Head of caudate nucleus (tissue), 42 donors: ENCODE measurements at places on chromosomes 3 and 15.
A peak's percentile ranks its signal among the peaks of the same experiment; 100 is the strongest.

- no peak for DNase-seq
Observed at GRCh38 chr3:61857297-61857696, 295.9 kb downstream of the PTPRG start.

- no peak for DNase-seq
Observed at GRCh38 chr3:67297715-67298475, 299.8 kb downstream of the KBTBD8 start.

DNA sequence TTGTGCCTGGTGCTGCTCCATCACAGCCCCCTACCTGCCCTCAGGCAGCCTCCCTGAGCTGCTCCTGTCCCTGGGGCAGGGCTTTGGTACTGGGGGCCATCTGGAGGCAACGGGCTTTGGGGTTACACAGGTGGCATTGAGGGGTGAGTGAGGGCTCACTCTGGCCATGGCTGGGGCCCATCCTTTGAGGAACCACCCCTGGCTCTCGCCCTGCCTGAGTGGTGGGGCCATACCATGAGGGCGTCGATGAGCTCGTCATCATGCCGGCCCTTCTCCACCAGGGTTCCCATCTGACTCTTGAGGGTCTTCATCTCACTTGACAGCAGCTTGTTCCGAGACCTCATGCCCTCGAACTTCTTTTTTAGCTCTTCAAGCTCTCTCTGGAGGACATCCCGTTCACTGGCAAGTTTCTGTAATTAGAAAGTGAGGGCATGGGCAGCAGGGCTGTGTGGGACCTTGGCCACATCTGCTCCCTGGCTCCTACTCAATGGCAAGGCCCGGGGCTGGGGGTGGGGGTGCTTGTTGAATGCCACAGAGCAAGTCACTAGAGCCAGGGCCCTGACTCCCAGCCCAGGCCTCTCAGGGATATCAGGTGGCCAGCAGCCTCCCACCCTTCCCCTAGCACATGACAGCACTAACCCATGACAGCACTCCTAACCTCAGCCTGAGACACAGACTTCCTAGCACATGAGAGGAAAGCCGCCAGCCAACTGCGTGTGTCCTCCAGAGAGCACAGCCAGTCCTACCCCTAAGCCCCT is 33.5 kb downstream of the CCDC13 start:
- peak; percentile 86 for DNase-seq

- no peak for DNase-seq
Observed at GRCh38 chr15:69071260-69071659, 56.8 kb downstream of the NOX5 start.

GRCh38 chr3:45765266-45765851 is 31.0 kb downstream of the SLC6A20 start:
- DNase-seq, result no peak

GRCh38 chr3:179771797-179772196 is 119.0 kb downstream of the USP13 start:
- no peak for DNase-seq

- DNase-seq, result no peak
Observed at GRCh38 chr15:74055804-74056203, 26.5 kb downstream of the GOLGA6A start.

- DNase-seq, result no peak
Observed at GRCh38 chr15:78372880-78373279, 32.7 kb downstream of the CRABP1 start.
